ENCODE measurements at places on chromosomes 7 and 10. TPM values are rescaled to one million over a fixed set of nuclear protein-coding genes. Genes with fewer than 3 reads are reported as not detected.

DNA sequence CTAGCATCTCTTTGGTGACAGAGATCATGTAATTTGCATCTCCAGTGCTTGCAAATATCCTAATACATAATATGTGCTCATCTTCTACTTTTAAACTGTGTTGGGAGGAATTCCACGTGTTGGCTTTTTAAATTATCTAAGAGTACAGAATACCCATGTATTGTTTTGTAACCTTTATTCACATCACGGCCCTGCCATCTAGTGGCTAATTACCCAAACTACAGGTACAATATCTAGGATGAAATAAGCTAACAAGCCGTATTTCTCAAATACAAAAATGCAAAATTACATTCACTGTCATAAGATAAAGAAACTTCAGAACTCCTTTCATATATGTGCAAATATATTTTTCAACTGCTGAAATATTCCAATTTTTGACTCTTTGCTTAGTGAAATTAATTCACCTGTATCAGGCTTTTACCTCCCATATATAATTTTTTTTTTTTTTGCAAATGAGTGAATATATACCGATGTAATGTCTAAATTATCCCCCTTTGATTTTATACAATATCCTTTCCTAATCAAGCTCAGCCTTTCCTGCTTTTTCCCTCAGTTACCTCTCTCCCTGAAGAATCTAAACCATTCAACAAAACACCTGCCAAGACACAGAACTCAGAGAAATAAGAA lies 30.3 kb upstream of the LSM8 start:
- no peaks in the 10 kb centered on the region for H3K4me1 ChIP-seq
- no peak overlapping the region for H3K27ac ChIP-seq
- no peaks in the 10 kb centered on the region for H3K36me3 ChIP-seq
- H3K4me3 ChIP-seq = no peak overlapping the region

GRCh38 chr7:84277628-84278224 lies 83.1 kb upstream of the SEMA3A start:
- H3K4me3 ChIP-seq = no peak overlapping the region
- H3K4me1 ChIP-seq = no peaks in the 10 kb centered on the region
- H3K36me3 ChIP-seq = no peaks in the 10 kb centered on the region
- no peaks in the 10 kb centered on the region for H3K27me3 ChIP-seq

- no peak overlapping the region for H3K27ac ChIP-seq
- H3K36me3 ChIP-seq = no peaks in the 10 kb centered on the region
- no peaks in the 10 kb centered on the region for H3K4me1 ChIP-seq
- no peak for DNase-seq
These were observed 137.4 kb upstream of the GRB10 start for GRCh38 chr7:50920031-50920635.

- H3K27ac ChIP-seq = no peak overlapping the region
- no peaks in the 10 kb centered on the region for H3K4me1 ChIP-seq
- no peak for DNase-seq
- no peak overlapping the region for H3K4me3 ChIP-seq
These were observed 89.5 kb downstream of the LSM5 start for GRCh38 chr7:32400676-32401075.

DNA sequence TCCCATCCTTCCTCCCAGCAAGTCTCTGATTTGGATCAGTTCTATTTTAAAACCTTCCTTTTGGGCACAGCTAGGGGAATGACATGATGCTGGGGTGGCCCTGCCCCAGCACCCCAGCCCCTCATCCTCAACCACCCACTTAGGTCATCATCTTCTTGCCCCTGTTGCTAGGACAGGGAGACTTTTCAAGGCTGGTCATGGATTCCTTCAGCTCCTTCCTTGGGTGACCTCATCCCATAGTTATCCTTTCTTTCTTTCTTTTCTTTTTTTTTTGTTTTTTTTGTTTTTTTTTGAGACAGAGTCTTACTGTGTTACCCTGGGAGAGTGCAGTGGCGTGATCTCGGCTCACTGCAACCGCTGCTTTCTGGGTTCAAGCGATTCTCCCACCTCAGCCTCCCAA lies 127.2 kb downstream of the WDFY4 start:
- no peak for DNase-seq
- no peak overlapping the region for H3K4me3 ChIP-seq
- no peaks in the 10 kb centered on the region for H3K4me1 ChIP-seq
- H3K27ac ChIP-seq = no peak overlapping the region
- H3K36me3 ChIP-seq = no peaks in the 10 kb centered on the region

- no peak for DNase-seq
- no peaks in the 10 kb centered on the region for H3K36me3 ChIP-seq
- no peaks in the 10 kb centered on the region for H3K27me3 ChIP-seq
- no peak overlapping the region for H3K27ac ChIP-seq
- no peaks in the 10 kb centered on the region for H3K4me1 ChIP-seq
These were observed 308.3 kb upstream of the IGFBP3 start for GRCh38 chr7:46229409-46229808.

GRCh38 chr7:67788669-67789068 lies 792.0 kb downstream of the TYW1 start:
- no peaks in the 10 kb centered on the region for H3K27me3 ChIP-seq
- no peaks in the 10 kb centered on the region for H3K36me3 ChIP-seq
- no peak overlapping the region for H3K4me3 ChIP-seq
- no peaks in the 10 kb centered on the region for H3K4me1 ChIP-seq
- no peak for DNase-seq

ZC3HAV1L gene
- 10.7 TPM for polyA plus RNA-seq

VWDE gene
- not detected for polyA plus RNA-seq

Data from small intestine (tissue), 16 donors.